NCI-H2081 (cell line): ENCODE measurements at places on chromosomes 1 and 21.

- no peak for DNase-seq
These were observed 8.3 kb upstream of the RUNX1 start for GRCh38 chr21:35057428-35057827.

DNA sequence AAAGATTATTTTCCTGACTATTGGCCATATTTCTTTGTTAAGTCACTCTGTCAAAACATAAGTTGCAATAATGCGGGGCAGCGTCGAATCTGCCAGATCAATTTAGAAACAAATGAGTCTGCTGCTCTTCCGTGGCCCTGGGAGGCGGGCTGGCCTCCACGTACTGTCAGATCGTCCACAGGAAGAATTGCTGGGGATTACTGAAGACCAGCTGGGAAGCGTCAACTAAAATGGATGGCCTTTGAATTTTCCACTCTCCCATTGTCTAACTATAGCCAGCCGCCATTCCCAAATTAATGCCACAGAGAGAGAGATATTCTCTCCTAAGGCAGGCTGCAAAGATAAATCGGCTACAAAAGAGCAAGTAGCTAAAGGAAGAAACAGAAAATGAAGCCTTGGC, 560.2 kb downstream of the SMYD3 start:
- DNase-seq = no peak

DNA sequence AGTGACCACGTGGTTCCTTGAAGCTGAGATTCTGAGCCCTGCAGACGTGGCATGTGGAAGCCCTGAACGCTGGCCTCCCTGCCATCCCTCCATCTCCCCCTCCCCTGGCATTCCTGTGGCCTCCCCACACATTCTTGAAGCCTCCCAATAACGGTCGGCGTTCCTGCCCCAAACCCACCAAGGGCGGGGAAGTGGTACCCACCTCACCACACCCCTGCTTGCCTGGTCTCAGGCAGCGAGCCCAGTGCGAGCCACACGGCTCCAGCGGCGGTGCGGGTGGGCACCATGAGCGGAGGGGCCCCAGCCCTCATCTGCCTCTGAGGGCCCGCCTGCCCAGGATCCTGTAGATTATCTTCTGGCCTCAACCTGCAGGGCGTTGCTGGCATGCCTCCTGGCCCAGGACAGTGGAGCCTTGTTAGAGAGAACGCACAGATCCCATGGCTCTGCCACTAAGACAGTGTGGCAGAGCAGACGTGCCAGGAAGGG, 20.6 kb upstream of the PRELP start:
- no peak for DNase-seq

GRCh38 chr1:49544615-49545014, 479.1 kb downstream of the AGBL4 start:
- DNase-seq = no peak

DNA sequence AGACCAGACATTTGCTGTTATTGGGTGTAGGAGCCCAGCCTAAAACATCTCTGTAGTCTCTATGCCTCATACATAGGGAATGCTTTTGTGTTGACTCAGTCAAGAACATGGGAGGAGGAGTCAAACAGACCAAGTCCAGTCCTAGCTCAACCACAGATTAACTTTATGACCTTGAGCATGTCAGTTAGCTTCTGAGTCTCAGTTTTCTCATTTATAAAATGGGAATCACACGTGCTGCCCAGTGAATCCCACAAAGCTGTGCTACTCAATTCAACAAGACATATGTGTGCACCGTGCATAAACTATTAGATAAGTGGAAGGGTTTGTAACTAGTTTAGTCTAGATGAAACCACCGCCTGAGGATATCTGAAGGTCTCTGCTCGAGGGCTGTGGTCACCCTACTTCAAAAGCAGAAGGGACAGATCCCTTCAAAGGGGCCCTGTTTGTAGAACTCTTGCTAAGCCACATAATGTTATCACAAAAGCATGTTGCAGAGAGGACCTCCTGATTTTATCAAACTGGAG, 109.5 kb upstream of the NFIA start:
- DNase-seq = no peak

- no peak for DNase-seq
These were observed 584.0 kb upstream of the TMPRSS15 start for GRCh38 chr21:18987520-18988026.

GRCh38 chr1:190738317-190738716, 260.7 kb upstream of the BRINP3 start:
- DNase-seq = no peak

DNA sequence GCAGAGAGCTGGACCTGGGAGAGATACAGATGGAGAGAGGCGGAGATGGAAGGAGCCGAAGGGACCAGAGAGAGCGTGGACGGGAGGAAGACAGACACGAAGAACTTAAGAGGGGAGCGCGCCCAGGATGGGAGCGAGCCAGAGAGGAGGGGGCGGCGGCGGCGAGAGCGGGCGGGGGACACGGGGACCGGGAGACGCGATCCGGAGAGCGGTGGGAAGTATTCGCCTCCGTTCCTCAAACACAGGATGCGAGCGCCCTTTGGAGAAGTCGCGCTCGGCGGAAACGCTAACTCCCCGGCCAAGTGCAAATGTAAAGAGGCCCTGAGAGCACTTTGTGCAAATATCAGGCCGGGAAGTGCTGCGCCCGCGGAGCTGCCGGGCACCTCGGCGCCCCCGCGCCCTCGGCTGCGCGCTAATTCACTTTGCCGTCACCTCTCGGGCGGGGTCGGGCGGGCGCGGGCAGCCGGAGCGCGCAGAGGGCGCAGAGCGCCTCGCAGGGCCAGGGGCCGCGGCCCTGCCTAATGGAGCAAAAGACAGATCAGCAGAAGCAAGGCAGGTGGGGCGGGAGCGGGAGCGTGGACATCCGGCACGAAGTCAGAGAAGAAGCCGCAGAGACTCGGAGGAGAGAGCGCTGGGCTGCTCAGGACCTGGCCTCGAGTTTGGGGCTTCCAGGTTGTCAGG, 281.2 kb downstream of the RRAGC start:
- DNase-seq = no peak

DNA sequence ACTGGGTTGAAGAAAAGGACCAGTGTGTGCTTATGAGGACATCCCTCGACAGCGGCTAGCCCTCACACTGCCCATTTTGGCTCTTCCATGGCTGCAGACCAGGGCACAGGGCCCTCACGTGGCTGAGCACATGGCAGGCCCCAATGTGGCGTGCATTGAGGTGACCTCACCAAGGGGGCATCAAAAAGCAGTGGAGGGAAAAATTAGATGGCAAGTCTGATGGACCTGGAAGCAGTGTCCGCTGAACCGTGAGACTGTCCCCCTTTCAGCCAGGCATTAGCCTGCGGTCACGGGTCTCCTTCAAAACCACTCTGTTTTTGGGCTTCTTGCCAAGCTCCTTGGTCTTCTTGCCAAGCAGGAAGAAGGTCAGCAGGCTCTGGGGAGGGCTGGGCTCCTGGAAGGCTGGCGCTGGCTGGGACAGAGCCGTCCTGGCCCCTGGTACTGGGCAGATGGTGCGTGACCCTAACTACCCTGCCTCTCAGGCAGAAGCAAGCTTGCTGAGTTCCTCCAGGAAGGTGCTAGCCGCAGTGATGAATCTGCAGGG, 30.8 kb downstream of the TRIM67 start:
- peak; percentile 15 for DNase-seq

DNA sequence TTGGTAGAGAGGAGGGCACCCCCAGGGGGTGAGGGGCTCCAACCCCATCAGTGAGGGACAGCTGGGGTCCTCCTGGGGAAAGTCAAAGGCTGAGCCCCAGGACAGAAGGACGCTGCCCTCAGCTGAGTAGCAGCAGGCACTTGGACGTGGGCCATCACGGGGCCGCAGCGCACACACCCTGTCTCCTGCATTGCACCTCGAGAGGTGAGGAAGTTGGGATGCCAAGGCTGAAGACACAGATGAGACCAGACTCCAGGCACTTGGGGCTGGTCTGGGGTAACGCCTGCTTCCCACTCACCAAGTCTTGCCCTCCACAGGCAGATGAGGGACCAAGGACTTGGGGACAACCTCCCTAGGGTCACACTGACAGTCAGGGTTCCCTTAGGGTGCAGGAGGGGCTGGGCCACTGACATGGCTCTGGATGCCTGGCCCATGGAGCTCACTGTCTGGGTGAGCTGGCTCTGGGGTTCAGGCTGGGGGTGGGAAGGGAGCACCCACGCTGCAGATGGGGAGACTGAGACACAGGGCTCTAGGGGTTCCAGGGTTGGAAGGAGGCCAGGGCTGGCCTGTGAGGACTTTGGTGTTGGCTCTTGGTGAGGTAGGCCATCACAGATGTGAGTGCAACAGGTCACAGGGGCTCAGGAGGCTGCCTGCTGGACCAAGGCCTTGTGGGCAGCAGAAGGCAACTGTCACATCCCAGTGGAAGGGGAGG, 16.6 kb upstream of the ZNF678 start:
- DNase-seq = no peak

- no peak for DNase-seq
These were observed 77.2 kb downstream of the ADARB1 start for GRCh38 chr21:45151445-45152160.

DNA sequence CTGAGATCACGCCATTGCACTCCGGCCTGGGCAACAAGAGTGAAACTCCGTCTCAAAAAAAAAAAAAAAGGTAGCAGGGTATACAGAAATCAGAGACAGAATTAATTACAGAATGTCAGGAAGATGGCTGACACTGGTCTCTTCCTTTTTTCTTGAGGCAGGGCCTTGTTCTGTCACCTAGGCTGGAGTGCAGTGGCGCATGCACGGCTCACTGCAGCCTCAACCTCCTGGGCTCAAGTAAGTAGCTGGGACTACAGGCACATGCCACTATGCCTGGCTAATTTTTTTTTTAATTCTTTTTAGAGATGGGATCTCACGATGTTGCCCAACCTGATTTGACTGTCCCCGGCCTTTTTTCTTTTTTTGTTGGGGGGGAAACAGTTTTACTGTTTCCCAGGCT, 16.4 kb downstream of the RNU5D-1 start:
- DNase-seq = no peak

DNA sequence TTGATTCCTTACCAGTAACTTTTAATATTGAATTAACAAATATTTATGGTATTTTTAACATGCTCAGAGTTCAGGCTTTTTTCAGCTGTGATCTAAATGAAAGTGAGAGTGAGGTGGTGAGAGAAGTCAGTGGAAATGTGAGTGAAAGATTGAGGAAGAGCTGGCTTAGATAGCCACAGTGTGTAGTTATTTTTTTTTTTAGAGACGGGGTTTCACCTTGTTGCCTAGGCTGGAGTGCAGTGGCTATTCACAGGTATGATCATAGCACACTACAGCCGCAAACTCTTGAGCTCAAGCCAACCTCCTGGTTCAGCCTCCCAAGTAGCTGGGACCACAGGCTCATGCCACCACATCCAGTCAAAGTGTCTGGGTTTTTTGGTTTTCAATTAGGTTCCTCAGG, 10.9 kb downstream of the RNF11 start:
- DNase-seq = no peak

GRCh38 chr1:7403265-7404045, 367.6 kb upstream of the VAMP3 start:
- DNase-seq = no peak

DNA sequence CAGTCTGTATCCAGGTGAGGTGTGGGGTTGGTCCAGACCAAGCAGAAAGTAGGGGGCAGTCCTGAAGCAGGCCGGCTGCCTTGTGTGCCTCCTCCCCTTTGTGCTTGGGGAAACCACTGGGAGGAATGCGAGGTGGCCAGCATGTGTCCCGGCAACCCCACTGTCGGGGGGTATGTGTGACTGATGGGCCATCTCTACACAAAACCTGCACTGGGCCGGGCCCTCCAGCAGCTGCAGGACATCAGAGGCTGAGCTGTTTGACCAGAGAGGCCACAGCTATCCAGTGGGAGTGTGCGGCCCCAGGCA, 33.3 kb downstream of the TMEM51 start:
- DNase-seq = no peak

- DNase-seq = no peak
These were observed 7.8 kb downstream of the CAPZB start for GRCh38 chr1:19477284-19478249.

DNA sequence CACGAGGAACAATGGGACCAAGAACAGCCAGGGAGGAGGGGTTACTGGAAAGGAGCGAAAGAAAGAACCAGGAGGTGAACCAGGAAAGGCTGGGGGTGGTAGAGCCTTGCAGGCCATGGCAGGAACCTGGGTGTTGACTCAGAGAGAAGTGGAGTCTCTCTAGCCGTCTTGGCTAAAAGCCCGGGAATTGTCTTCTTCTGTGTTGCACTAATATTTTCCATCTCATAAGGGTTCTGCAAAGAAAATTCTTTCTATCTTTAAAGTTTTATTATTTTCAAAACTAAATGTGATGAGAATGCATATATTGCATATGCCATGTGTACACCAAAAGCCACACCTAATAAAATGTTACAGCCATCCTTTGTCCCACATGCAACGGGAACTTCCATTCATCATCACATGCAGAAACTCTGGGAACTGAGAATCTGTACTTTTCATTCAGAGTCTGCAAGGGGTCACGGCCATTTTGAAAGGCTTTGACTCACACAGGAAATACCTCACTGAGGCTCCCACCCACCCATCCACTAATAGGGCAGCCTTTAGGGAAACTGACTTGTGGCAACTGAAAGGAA, 38.0 kb downstream of the ERG start:
- DNase-seq = no peak

DNA sequence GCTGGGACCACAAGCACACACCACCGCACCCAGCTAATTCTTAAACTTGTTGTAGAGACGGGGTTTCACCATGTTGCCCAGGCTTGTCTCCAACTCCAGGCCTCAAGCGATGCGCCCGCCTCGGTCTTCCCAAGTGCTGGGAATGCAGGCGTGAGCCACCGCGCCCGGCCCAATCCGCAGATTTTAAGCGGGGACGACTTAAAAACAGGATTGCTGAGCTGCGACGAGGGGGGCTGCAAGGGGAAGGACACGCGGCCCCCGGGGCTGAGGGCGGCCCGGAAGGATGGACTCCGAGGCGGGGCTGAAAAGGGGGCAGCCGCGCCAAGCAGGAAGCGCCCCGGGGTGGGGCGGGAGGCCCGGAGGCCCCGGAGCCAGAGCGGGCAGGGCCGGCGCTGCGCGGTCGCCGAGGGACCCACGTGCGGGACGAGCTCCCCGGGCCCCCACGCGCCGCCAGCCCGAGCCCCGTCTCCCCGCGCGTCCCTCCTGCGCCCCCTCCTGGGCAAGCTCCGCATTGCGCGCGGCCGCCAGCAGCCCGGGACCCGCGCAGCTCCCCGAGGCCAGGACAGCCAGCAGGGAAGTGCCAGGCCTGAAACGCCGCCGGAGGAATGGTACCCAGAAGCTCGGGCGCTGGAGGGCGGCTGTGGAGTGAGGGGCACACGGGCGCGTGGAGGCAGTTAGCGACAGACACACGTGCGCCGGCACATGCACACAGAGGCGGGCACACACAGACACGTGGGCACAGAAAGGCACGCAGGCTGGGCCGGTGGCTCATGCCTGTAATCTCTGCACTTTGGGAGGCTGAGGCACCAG, 5.5 kb upstream of the PRKCZ start:
- DNase-seq = peak; percentile 32

DNA sequence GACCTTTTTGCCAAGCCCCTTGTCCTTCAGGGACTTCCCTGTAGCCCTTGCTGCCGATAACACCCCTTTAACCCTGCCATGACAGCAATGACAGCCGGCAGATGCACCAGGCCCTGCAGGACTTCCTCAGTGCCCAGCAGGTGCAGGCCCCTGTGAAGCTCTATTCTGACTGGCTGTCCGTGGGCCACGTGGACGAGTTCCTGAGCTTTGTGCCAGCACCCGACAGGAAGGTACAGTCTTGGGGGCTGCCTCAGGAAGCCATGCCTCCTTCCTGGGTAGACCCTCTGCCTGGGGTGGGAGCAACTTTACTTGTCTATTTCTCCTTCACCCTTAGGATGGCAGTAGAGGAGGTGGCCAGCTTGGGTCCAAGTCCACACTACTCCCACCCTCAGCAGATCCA, 16.1 kb upstream of the PADI6 start:
- no peak for DNase-seq

- no peak for DNase-seq
These were observed 9.9 kb downstream of the PHTF1 start for GRCh38 chr1:113749402-113749801.
